WTC11 (cell line): ENCODE measurements at places on chromosomes 2 and 18. TPM values are rescaled to one million over a fixed set of nuclear protein-coding genes. Genes with fewer than 3 reads are reported as not detected.

DNA sequence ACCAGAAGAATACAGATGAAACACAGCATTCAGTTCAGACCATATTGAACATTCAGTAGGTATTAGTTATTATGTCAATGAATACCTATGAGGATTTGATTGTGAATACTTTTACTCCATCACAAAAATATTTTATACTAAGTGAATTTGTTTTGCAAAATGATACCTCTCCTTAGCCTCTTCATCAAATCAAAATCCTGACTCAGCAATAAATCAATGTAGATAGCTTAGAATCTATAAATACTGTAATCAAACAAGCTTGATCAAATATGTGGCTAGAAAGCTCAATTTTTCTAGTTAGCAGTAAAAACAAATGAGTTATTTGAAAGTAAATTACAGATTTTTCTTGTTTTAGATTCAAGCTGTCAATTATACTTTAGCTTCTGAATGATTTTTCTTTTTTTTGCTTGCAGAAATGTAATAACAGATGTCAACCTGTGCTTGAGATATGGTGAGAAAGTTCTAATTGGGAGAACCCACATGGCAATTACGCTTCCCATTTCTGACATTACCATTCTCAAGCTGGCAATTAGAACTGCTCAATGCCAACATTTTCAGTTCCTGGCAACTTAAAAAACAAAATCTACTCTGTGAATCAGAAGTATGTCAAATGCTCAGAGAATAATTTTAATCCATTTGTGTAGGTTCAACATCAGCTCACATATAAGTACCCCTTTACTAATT is 109.6 kb downstream of the PRELID3A start:
- peaks cover 6% of the 10 kb centered on the region for H3K36me3 ChIP-seq
- H3K4me3 ChIP-seq: no peak overlapping the region
- H3K27ac ChIP-seq: no peak overlapping the region

DNA sequence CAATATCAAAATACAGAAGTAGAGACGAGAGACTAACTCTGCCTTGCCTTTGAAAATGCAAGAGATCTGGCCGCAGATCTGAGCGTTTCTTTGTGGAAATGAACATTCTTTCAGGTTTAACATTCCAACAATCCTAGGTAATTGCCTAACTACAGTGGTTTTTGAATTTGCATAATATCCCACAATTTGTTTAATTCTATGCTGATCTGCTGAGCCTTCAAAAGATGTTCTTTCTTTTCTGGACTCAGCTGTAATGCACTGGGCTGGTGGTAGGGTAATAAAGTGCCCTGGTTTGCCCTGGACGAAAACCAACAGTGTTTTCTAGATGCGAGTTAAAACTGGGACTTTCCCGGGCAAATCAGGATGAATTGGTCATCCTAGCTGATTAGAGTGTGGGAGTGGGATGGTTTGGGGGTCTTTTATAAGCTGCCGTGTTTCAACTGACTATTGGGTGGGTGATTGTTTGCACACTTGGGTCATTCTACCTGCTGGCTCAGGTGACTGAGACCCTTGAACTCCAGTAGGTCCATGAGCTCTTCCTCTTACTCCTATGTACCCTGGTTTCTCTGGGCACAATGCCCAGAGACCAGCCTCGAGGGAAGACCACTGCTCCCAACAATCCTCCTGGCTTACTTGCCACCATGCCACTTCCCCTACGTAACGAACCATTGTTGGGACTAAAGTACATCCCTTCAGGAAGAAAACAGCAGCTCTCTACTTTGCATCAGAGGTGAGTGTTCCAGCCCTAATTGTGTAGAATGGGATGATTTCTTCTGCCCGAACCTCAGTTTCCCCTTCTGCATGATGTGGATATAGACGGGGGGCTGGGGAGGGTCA is 3.4 kb upstream of the PAX8 start:
- DNase-seq: no peak
- H3K27me3 ChIP-seq: peaks cover 84% of the 10 kb centered on the region
- no peak overlapping the region for H3K4me3 ChIP-seq
- peaks cover 20% of the 10 kb centered on the region for H3K4me1 ChIP-seq
- no peaks in the 10 kb centered on the region for H3K36me3 ChIP-seq
- no peak overlapping the region for H3K27ac ChIP-seq

GRCh38 chr2:118094503-118094902 is 6.2 kb downstream of the INSIG2 start:
- no peaks in the 10 kb centered on the region for H3K27me3 ChIP-seq
- peaks cover 17% of the 10 kb centered on the region for H3K36me3 ChIP-seq
- DNase-seq: no peak
- H3K4me1 ChIP-seq: peaks cover 39% of the 10 kb centered on the region

The DSG1 gene
- 0.07 to 0.09 TPM in 2 of 3 replicates, not detected in the other for total RNA-seq

- DNase-seq: no peak
- H3K4me1 ChIP-seq: no peaks in the 10 kb centered on the region; the same call in 1 of the 2 replicates
- H3K4me3 ChIP-seq: no peak overlapping the region
- H3K27me3 ChIP-seq: no peaks in the 10 kb centered on the region
These were observed 91.7 kb upstream of the YWHAQ start for GRCh38 chr2:9722451-9722850.
